ENCODE measurements at places on chromosomes 1 and 21. TPM values are rescaled to one million over a fixed set of nuclear protein-coding genes. Genes with fewer than 3 reads are reported as not detected.

GPR52 gene
- total RNA-seq: 0.26 TPM

RAP1GAP gene
- total RNA-seq: not detected

KRTAP10-3 gene
- total RNA-seq: not detected

DNA sequence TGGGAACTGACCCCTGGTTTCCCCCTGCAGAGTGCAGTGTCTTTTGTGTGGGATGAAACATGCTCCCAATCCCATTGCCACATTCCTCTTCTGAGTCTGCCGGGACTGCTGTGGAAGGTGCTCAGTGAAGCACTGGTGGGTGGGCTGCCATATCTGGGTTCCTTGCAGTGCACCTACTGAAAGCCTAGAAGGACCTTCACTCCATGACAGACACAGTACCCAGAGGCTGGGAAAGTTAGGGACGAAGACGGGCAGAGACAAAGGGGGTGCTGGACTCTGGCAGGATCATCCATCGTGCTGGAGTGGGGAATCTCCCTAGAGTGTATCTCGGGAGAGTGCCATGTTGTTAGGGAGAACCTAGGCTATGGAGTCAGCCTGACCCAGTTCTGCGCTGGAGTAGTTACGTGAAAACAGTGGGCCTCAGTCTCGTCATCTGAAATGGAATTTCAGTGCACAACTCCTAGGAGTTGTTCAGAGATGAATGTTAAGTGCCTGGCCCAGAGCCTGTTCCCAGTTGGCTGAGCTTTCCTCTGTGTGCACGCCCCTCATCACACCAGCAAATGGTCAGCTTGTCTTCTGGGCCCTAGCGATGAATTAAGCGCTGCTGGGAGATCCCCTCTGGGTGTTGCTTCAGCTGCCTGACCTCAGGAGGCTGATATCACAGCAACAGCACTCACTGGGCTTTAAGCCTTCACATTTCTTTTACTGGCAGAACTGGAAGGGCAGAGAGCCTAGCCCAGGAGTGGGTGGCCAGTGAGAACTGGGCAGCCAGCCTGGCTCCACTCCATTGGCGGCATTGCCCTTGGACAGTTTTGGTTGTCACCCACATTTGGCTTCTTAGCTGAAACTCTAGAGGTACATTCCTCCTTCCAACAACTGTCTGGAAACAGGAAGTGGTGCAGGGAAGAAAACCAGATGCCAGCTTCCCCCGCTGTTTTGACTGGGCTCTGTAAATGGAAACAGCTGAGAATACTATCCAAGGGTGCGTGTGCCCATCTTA lies 479.8 kb upstream of the VAMP3 start:
- DNase-seq: no peak

DNA sequence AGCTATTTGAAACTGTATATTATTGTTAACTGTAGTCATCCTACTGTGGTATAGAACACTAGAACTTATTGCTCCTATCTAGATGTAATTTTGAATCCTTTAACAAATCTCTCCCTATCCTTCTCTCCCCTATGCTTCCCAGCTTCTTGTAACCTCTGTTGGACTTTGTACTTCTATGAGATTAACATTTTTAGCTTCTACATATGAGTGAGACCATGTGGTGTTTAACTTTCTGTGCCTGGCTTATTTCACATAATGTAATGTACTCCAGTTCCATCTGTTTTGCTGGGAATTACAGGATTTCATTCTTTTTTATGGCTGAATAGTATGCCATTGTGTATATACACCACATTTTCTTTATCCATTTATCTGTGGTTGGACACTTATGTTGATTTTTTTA lies 64.5 kb upstream of the KIAA1614 start:
- no peak for DNase-seq

PCNX2 gene
- total RNA-seq: 1.4 TPM

DDAH1 gene
- 45.9 TPM for total RNA-seq

DNALI1 gene
- total RNA-seq: 0.26 TPM

WDTC1 gene
- total RNA-seq: 18.5 TPM

- no peak for DNase-seq
These were observed 195.5 kb downstream of the ADSS2 start for GRCh38 chr1:244256086-244256676.

GRCh38 chr1:61202854-61203598 lies 120.7 kb downstream of the NFIA start:
- DNase-seq: no peak

DNA sequence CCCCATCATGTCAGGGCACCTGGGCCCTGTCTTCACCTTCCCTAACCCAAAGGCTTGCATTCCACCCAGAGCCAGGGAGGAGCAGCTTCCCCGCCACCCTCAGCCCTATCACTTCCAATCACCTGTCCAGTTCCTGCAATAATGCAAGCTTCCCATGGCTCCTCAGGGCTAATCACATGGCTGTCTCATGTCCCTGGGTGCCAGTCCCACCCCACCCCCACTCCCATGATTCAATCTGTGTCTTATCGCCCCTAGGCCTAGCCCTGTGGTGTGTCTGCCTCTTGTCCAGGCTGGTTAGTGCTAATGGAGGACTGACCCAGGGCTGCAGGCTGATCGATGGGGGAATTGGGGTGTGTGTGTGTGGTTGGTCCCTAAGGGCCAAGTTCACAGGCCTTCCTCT lies 11.0 kb upstream of the PEAR1 start:
- DNase-seq: no peak

GRCh38 chr1:228882041-228882770 lies 146.9 kb downstream of the RHOU start:
- no peak for DNase-seq

TRIM67 gene
- not detected for total RNA-seq

DNA sequence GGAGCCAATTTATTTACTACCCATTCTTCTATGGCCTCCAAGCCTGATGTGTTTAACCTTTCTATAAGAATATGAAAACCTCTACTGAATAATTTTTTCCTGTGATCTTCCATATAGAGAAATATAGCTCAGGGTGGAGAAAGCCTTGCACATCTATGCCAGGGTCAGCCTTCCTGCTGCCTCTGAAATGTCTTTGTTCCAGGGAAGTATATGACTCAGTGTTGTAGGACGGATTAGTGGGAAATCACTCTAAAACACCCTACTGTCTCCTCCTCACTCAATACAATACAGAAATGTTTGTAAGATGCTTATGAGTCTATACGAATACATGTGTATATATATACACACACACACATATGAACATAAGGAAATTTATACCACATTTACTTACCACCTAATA lies 1044.9 kb downstream of the BRINP3 start:
- no peak for DNase-seq

- peak; percentile 74 for DNase-seq
These were observed 101.2 kb upstream of the COL6A1 start for GRCh38 chr21:45880097-45881068.

PRDM16 gene
- not detected for total RNA-seq

DNA sequence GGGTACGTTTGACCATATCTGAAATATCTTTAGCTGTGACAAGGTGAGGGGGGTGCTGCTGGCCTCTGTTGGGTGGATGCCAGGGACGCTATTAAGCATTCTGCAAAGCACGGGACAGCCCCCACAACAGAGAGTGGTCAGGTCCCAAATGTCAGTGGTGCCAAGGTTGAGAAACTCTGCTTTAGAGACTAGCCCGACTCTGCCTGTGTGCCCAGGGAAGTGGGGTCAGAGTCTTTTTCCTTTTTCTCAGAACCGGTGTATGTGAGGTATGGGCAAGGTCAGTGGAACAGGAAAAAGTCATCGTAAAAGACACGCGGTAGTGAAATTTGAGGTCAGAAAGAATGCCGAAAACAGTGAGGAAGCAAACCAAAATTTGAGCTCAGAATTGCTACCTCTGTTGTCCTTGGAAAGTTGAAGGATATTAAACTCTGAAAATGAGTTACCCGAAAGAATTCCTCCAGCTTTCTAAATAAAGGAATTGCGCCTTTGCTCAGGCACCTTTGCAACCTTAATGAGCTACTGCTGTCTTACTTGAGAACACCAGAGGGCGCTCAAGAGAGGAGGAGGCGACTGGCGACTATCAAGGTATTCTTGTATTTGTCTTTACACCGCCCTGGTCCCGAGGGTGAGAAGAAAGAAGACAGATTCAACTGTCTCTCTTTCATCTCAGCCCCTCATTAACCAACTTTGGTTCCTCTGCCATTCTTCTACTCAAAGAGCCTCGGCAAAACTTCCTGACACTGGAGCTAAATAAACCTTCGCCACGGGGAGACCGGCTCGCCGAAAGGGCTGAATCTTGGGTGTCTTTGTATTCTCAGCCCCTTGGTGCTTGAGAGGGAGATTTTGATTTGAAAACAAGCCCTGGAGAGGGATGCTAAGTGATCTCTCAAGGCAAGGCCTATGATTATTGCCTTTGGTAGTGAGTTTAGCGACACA lies 85.4 kb upstream of the OLIG2 start:
- DNase-seq: peak; percentile 58

PAPPA2 gene
- total RNA-seq: under 0.01 TPM

- no peak for DNase-seq
These were observed 20.5 kb downstream of the MAPKAPK2 start for GRCh38 chr1:206705191-206705590.

GRCh38 chr1:68269637-68270430 lies 37.5 kb upstream of the WLS start:
- DNase-seq: no peak

TMEM81 gene
- 1.1 TPM for total RNA-seq

- no peak for DNase-seq
These were observed 5.2 kb upstream of the FNDC10 start for GRCh38 chr1:1605034-1605591.

LCE2C gene
- total RNA-seq: not detected

DNA sequence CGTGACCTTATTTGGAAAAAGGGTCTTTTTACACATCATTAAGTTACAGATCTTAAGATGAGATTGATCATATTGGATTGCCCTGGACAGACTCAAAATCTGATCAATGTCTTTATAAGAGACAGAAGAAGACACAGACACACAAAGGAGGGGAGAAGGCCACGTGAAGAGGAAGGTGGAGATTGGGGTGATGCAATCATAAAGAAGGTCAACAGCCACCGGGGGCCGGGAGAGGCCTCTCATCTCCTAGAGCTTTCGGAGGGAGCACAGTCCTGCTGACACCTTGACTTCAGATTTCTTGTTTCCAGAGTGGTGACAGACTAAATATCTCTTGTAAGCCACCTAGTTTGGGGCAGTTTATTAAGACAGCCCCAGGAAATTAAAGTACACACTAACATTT lies 204.6 kb upstream of the CSF3R start:
- DNase-seq: no peak

DNA sequence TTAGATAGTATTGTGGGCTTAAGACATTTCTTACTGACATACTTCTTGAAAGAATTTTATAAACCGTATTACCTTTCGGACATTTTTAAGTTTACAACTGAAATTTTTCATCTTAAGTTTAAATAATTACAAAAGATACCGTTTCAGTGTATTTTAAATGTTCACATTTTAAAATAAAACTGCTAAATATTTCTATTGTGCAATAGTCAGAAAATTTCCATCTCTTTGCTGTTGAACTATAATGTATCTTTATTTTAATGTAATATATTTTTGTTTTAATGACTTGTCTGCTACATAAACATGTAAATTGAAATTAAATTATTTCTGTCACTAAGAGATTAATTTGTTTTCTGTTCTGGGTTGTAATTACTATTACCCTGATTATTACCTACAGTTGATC lies 74.2 kb upstream of the KIAA1614 start:
- no peak for DNase-seq

TGFBR3 gene
- 25.9 TPM for total RNA-seq

TDRD10 gene
- 7.2 TPM for total RNA-seq

DNA sequence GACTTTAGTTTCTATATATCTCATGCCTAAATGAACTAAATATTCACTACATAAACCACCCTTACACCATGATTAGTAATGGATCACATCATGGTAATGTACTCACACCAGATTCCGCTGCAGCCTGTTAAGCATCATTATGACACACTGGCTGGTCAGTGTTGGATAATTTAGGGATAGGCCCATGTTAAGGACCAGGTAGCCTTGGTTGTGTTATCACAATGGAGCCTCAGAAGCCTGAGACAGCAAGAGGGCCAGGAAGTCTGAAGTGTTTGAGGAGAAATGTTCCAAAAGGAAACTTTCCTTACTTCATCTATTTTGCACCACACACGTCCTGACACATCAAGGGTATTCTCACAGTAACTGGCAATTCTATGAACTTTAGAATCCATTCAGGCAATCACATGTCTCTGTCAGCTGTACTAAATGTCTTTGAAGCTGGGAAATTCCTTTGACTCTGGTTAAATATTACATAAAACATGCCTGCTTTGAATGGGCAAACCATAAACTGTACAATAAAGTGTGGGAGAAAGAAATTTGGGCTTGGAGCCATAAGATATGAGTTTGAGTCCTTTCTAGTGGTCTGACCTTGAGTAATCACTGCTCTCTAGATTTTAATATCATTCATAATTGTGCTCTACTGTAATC lies 105.3 kb upstream of the DPT start:
- no peak for DNase-seq

DNA sequence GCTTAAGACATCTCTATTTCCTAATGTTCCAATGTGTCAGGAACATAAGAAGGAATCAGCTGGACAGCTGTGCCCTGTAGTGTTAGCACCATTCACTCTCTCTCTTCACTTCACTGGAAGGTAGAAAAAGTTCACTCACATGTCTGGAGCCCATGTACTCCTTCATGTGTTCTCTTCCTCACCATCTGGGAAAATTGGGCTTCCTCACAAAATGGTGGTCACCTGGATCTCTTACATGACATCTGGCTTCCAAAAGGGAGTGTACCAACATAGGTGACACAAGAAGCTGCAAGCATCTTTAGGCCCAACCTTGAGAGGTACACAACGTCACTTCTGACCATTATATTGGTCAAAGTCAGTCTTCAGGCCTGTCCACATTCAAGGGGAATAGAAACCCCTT lies 882.6 kb downstream of the LTN1 start:
- DNase-seq: no peak

GRCh38 chr1:228445843-228446650 lies 29.4 kb upstream of the TRIM17 start:
- DNase-seq: no peak

GRCh38 chr1:229004066-229004833 lies 266.7 kb upstream of the RAB4A start:
- no peak for DNase-seq

- no peak for DNase-seq
These were observed 2.9 kb downstream of the CACHD1 start for GRCh38 chr1:64472805-64473204.

PROK1 gene
- total RNA-seq: not detected

DNA sequence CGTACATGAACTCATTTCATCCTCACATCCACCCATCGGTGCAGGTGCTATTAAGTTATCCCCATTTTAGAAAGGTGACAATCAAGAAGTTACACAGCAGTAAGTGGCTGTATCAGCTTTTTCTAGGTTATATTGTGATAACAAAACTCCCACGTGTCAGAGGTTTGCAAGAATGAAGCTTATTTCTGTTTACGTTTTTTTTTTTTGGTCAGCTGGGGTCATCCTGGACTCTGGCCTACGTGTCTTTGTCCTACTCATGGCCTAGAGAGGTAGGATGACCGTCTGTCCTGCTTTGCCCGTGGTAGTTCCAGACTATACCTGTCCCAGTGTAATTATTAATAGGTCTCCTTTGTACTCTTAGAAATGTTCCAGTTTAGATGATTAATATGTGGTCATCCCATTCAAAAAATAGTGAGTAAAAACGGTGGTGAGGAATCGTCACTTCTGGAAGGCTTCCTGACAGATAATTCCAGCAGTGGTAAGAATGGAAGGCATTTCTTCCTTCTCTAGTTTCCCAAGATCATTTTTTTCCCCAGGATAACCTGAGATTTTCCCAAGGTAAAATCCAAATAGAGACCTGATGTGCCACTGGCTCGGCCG lies 64.2 kb upstream of the KIF26B start:
- no peak for DNase-seq

- no peak for DNase-seq
These were observed 2.0 kb downstream of the CFAP45 start for GRCh38 chr1:159897962-159898361.
